ENCODE measurements at places on chromosomes 11 and 22.

DNA sequence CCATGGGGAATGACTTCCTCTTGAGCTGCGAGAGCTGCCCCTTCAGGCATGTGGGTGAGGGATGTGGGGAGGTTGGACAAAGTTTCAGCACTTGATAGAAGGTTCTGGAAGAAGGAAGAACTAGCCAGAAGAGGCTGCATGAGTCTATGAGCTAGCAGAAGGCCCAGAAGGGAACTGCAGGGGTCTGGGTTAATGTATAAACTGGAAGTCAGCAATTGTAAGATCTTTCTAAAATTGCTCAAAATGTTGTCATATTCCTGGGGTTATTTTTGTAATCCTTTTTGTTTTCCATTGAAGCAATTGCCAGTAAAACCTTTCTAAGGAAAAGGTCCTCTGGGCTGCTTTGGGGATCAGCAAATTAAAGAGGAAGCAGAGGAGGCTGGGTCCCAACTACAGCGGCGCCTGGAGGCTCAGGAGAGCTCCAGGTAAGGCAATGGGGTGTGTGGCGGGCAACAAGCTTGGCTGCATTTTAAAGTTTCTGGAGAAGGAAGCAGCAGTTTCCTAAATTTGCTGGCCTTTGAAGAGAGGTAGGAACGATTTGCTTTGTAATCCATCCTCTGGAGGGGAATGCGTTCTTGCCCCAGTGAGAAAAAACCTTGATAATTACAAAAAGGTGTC lies 29.2 kb downstream of the ADAMTS15 start:
- no peak for DNase-seq
- no peak overlapping the region for H3K27ac ChIP-seq
- H3K36me3 ChIP-seq: no peaks in the 10 kb centered on the region
- peaks cover 2% of the 10 kb centered on the region for H3K27me3 ChIP-seq
- H3K4me1 ChIP-seq: no peaks in the 10 kb centered on the region

- H3K36me3 ChIP-seq: no peaks in the 10 kb centered on the region
- H3K4me3 ChIP-seq: no peak overlapping the region
- H3K27ac ChIP-seq: no peak overlapping the region
- H3K27me3 ChIP-seq: peaks cover 2% of the 10 kb centered on the region
- DNase-seq: no peak
- no peaks in the 10 kb centered on the region for H3K4me1 ChIP-seq
These were observed 48.7 kb upstream of the TEAD1 start for GRCh38 chr11:12625438-12626071.

DNA sequence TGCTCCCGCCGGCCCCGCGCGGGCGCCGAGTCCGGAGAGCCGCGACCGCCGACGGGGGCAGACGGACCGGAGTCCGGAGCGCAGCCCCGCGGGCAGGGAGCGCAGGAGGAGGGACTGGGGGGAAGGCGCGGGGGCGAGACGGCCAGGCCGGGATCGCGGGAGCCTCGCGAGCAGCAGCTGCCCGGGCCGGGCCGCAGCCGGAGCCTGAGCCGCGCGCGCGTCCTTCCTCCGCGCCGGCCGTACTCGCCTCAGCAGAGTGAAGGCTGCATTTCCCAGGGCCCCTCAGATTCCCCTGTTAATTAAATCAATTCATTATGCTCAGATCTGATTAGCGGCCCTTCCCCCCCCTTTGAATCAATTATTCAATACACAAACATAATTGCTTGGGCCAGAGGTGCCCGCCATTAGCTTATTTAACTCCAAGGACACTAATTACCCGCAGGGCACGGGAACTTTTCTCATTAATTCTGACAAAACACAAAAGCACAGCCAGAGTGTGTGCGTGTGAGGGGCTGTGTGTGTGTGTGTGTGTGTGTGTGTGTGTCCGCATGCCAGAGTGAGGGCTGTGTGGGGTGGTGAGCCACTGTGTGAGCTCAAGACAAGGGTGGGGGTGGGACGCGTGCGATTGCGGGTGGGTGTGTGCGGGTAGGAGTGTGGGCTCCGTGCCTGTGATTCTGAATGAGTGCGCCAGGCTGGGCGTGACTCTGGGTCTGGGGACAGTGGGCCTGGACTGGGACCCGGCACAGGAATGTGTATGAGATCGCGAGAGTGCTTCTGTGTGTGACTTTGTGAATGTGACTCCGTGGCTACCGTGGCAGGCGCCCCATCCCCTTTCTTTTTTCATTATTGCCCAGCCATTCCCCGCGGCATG lies 5.1 kb upstream of the LMO1 start:
- no peaks in the 10 kb centered on the region for H3K36me3 ChIP-seq
- no peak for DNase-seq
- peak overlapping the region; percentile 53 for H3K4me3 ChIP-seq
- H3K27me3 ChIP-seq: peaks cover 18% of the 10 kb centered on the region
- H3K4me1 ChIP-seq: peaks cover 9% of the 10 kb centered on the region
- H3K27ac ChIP-seq: no peak overlapping the region

DNA sequence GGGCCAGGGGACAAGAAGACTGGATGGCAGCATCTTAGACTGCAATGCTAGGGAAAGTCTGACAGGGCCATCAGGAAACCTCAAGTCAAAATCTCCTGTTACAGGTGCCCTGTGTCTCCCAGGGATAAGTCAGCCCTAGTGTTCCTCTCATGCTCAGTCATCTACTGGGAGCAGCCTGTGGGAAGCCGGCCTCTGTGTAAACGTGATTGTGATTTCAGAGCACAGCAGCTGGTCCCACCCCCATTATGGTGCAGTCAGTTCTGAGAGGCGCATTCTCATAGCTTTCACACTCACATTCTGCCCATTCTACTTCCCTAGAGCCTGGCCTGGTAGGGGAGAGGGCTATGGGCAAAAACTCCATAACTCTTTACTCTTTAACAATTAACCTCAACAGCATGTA lies 7.2 kb upstream of the SLN start:
- H3K4me1 ChIP-seq: no peaks in the 10 kb centered on the region
- H3K27me3 ChIP-seq: peaks cover 5% of the 10 kb centered on the region
- no peak overlapping the region for H3K4me3 ChIP-seq
- H3K27ac ChIP-seq: no peak overlapping the region
- no peaks in the 10 kb centered on the region for H3K36me3 ChIP-seq
- no peak for DNase-seq

DNA sequence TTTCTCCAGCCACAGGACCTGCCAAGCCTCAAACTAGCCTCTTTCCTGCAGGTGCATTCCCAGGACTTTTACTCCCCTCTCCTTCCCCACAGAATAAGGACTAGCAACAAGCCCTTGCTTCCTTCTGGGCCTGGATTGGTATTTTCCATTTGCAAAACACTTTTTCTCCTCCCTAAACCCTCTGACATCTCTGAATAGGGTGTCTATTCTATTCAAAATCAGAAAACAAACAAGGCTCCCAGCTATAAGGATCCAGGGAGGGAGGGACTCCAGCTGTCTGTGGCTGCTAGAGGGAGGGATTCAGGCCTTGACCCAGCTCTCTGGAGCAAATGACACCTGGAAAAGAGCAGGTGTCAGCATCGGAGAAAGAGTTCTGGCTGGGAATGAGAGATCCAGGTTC lies 168.5 kb upstream of the BDNF start:
- H3K4me1 ChIP-seq: no peaks in the 10 kb centered on the region
- peaks cover 4% of the 10 kb centered on the region for H3K27me3 ChIP-seq
- no peaks in the 10 kb centered on the region for H3K36me3 ChIP-seq
- DNase-seq: no peak

DNA sequence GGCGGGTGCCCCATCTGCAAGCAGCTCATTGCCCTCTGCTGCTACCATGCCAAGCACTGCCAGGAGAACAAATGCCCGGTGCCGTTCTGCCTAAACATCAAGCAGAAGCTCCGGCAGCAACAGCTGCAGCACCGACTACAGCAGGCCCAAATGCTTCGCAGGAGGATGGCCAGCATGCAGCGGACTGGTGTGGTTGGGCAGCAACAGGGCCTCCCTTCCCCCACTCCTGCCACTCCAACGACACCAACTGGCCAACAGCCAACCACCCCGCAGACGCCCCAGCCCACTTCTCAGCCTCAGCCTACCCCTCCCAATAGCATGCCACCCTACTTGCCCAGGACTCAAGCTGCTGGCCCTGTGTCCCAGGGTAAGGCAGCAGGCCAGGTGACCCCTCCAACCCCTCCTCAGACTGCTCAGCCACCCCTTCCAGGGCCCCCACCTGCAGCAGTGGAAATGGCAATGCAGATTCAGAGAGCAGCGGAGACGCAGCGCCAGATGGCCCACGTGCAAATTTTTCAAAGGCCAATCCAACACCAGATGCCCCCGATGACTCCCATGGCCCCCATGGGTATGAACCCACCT lies 28.0 kb upstream of the L3MBTL2 start:
- DNase-seq: no peak
- H3K27me3 ChIP-seq: no peaks in the 10 kb centered on the region
- H3K27ac ChIP-seq: no peak overlapping the region
- H3K36me3 ChIP-seq: peaks cover 31% of the 10 kb centered on the region

GRCh38 chr11:57980201-57980600 lies 43.5 kb upstream of the OR9Q1 start:
- H3K27ac ChIP-seq: no peak overlapping the region
- H3K4me3 ChIP-seq: no peak overlapping the region
- H3K4me1 ChIP-seq: no peaks in the 10 kb centered on the region
- no peak for DNase-seq
- H3K27me3 ChIP-seq: peaks cover 4% of the 10 kb centered on the region
- H3K36me3 ChIP-seq: no peaks in the 10 kb centered on the region

DNA sequence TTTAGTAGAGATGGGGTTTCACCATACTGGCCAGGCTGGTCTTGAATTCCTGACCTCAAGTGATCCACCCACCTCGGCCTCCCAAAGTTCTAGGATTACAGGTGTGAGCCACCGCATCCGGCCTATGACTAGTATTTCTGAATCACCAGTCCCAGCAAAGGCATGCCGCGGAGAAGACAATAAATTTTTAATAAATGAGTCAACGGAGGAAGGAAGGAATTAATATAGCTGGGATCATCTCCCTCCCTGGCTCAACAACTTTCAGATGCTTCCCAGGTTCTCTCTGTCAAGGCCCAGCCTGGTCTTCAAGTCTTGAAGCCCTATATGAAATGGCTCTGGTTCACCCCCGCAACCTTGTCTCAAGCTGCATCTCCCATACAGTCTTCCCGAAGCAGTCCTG lies 45.7 kb downstream of the CYTH4 start:
- H3K27me3 ChIP-seq: peaks cover 35% of the 10 kb centered on the region
- DNase-seq: no peak
- H3K27ac ChIP-seq: no peak overlapping the region
- peaks cover 1% of the 10 kb centered on the region for H3K36me3 ChIP-seq
- H3K4me3 ChIP-seq: no peak overlapping the region

DNA sequence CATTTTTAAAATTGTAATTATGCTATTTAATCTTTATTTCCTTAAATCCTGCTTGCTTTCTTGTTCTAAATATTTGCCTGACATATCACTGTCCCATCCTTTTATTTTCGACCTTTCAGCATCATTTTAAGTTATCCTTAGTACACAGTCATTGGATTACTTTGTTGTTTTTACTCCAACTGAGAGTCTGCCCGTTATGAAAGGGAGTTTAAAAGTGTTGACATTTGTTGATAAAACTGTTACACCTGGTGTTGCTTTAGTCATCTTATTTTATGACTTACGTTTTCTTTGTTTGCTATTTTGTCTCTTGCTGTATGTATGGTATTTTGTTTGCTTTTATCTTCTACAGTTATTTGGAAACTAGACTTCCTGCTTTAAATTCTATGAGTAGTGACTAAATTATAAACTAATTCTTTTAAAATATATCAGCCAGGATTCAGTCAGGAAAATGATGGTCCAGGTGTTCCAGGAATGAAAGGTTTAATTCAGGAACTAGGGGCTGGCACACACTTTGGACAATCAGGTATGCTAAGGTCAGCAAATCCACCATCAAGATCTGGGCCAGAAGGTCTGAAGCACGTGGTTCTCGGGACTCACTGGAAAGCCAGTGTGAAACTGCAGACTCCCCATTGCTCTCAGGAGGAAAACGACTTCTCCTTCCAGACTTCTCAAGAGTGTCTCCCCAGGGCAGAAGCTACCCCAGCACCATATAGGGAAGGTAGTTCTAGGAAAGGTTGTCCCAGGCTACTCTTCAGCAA lies 86.0 kb downstream of the RASSF10 start:
- no peaks in the 10 kb centered on the region for H3K4me1 ChIP-seq
- DNase-seq: no peak
- H3K4me3 ChIP-seq: no peak overlapping the region
- no peak overlapping the region for H3K27ac ChIP-seq
- no peaks in the 10 kb centered on the region for H3K36me3 ChIP-seq

DNA sequence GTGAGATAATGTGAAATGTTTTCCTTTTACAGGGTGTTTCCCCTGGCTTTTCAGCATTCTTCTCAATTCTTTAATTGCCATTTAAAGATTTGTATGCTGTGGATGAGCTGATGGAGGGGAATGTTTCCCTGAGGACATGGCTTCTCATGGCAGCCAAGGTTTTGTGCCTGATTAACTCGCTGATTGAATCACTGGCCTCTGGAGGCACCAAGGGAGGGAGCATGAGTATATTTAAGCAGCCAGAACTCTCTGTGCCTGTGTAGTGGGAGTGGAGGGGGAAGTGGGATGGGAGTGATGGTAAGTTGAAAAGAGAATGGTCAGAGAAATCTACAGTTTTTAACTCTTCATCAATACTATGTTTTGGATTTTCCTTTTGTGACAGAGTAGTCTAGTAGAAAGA lies 88.7 kb downstream of the STIM1 start:
- H3K36me3 ChIP-seq: peaks cover 11% of the 10 kb centered on the region
- no peak overlapping the region for H3K4me3 ChIP-seq
- DNase-seq: no peak

GRCh38 chr11:94786264-94787126 lies 18.3 kb downstream of the AMOTL1 start:
- DNase-seq: no peak
- H3K27me3 ChIP-seq: peaks cover 14% of the 10 kb centered on the region
- H3K4me3 ChIP-seq: no peak overlapping the region
- H3K4me1 ChIP-seq: no peaks in the 10 kb centered on the region
- no peak overlapping the region for H3K27ac ChIP-seq

- peaks cover 3% of the 10 kb centered on the region for H3K36me3 ChIP-seq
- H3K27ac ChIP-seq: peak within 1 kb of the TSS; percentile 53
- DNase-seq: peak; percentile 20
- peak within 1 kb of the TSS; percentile 75 for H3K4me3 ChIP-seq
- peaks cover 6% of the 10 kb centered on the region for H3K27me3 ChIP-seq
- peaks cover 23% of the 10 kb centered on the region for H3K4me1 ChIP-seq
These were observed at the start of gene CD6 for GRCh38 chr11:60971520-60971919. Gene CD6, plus strand, starts transcription at chr11:60971680. Its CDS starts 186 bp downstream, at chr11:60971866.

DNA sequence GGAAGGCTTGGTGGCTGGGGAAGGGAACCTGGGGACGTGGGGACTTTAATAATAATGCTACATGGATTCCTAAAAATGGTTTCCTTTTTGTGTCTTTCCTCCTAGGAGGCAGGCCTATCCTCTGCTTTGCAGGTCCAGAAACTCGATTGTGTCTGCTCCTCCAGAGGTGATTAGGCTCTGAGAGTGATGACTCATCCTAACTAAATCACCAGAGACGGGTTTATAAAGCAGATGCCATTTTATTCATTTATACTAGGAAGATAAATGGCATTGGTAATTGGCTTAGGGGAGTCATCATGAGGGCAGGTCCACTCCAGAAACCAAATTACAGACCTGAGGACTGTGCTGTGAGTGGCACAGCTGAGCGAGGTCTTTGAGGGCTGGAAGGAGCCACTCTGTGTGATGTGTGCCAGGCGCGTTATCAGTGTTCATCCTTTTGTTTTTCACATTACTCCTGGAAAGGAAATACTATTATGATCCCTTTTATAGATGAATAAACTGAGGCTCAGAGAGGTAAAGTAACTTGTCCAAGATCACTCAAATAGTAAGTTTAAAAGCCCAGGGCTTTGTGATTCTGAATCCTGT lies 7.1 kb downstream of the NLRX1 start:
- no peak overlapping the region for H3K4me3 ChIP-seq
- H3K36me3 ChIP-seq: peaks cover 12% of the 10 kb centered on the region
- no peak for DNase-seq
- H3K27ac ChIP-seq: no peak overlapping the region
